ENCODE measurements at places on chromosomes 12 and 14.

DNA sequence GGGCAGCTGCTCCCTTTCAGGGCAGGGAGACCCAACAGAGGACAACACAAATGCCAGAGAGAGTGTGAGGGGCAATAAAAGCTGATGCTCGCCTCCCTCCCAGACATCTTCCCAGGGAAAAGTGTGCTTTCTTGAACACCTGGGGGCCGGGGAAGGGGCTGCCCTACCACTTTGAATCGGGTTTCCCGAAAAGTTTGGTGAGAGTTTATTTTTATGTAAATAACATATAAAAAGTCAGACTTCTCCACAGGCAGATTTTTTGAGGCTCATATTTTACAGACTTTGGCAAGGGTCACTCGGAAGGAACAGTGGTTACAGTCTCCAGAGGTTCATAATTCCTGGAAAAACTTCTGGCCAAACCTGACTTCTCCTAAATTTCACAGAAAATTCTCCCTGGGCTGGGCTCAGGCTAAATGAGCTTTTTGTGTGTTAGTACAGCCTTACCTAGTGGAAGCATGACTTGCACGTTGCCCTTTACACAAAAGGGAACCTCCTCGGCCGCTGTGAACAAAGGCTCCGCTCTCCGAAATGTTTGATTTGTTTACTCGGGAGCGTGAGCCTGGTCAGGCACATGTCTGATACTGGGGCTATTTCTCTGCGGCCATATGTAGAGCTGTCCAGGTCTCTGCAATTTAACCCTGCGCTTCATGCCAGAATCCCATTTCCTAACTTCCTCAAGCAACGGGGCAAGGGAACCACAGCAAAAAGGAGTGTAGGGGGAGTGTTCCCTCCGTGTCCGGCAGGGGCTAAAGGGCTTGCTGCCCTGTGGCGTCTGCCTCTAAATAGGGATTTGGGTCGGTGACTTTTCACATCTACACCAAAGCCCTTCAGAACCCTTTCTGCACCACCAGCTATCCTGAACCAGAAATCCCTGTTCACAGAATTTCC is 3.4 kb downstream of the RTL1 start:
- no peak for DNase-seq

GRCh38 chr12:74915718-74916117 is 293.9 kb downstream of the KCNC2 start:
- DNase-seq, result no peak

DNA sequence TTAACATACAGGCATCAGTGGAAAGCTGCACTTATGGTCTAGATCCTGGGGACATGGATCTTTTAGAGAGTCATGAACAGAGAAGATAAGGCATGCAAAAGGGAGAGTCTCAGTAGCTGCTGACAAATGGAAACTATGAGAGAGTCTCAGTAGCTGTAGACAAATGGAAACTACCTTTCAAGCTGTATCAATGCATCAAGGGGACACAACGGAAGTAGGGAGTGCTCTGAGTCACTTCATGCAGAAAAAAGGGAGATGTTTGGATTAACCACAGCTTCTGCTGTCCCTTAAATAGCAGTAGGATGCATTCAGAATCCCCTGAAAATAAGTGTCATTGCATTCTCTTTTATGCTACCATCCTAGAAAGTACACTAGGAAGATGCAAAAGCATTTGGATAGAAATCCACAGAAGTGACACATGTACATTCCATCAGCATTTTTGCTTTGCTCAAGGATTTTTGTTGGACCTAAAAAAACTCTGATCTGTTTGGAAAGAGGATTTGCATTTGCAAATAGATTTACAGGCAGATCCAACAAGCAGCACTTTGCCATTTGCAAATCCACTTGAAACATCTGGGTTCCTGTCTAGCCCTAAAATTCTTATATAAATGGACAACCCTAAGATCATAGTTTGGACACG is 227.5 kb upstream of the LMO3 start:
- no peak for DNase-seq

DNA sequence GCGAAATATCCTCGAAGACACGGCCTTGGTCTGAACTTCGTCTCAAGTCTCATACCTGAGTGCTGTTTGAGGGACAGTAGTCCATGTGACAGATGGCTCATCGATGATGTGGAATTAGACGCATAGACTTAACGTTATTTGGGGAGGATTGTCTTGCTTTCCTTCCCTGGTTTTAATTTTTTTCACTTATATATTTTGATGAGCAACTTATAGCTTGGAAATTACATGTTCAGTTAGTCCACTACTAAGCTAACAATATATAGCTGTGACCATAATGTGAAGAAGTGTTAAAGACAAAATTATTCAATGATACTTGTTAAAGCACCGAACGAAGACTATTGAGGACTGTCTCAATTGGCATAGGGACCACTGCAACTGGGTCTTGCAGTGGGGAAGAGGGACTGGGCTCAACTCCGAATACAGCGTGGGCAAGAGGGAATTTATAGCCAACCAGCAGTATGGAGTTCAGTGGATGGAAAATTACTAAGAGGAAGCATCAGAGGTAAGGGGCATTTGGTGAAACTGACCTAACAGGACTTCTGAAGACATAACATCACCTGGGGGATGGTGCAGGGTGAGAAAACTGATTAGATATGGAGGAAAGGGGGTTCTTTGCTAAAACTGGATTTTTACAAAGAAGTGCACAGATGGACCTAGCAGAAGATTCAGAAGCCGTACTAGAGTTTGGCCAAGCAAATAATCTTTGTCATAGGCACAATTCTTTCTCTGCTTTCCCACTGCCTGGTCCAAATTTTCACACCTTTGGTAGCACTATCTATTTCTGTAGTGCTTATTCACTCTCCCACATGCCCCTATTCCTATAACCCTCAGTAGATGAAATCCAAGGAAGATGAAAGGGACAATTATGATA is 910 bp upstream of the TM7SF3 start:
- no peak for DNase-seq

DNA sequence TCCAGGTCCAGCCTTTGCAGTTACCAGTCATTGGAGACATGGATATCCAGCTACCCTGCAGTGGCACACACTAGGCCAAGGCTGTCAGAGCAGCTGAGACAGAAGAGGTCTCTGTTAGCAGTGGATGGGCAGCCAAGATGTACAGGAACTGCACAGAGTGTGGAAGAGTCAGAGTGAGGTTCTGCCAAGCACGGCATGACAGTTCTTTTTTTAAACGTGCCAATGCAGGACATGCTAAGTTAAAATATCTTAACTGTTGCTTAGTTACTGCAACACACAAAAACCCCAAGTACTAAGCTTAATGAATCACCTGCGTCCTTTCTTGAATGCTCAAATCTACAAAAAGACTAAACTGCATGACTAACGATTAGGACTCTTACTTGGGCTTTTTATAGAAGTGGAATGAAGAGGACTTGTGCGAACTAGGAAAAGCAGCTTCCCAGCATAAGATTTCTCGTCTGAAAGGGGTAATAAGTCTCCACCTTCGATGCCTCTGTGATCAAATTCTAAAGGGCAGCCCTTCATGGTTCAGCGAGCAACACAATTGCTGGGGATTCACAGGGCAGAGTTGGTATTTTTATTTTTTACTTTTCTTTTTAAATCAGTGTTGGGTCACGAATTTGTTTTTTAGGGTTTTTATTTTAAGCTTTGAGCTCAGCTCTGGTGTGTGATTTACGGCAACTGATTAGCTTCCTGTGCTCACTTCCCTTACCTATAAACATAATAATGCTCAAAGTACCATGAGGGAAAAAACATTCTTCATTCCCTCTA is 20.6 kb downstream of the MAPK1IP1L start:
- peak; percentile 25 for DNase-seq

GRCh38 chr14:32702562-32702961 is 236.1 kb upstream of the NPAS3 start:
- DNase-seq, result peak; percentile 2

- no peak for DNase-seq
Observed at GRCh38 chr12:19068137-19068536, 61.4 kb upstream of the PLEKHA5 start.

DNA sequence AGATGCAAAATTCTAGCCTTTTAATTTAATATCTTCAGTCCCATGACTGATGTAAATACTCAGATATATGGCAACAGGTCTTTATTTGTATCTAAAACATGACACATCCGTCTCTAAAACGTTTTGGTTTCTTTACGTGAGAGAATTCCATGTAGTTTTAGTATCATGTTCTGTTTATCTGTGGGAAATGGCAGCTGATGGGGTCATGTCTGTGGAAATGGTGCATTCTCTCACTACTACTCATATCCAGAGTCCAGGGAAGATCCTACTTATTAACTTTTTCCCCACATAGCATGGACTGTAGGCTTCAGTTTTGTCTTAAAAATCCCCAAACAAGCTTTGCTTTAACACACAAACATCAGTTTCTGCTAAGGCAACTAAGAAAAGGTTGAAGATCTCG is 53.8 kb downstream of the SPTLC2 start:
- no peak for DNase-seq

- peak; percentile 34 for DNase-seq
Observed at GRCh38 chr14:100070310-100070709, 5.1 kb downstream of the EVL start.
